ENCODE measurements at places on chromosomes 2 and 18.

- DNase-seq: no peak
Observed at GRCh38 chr2:100483895-100484294, 13.6 kb downstream of the NMS start.

DNA sequence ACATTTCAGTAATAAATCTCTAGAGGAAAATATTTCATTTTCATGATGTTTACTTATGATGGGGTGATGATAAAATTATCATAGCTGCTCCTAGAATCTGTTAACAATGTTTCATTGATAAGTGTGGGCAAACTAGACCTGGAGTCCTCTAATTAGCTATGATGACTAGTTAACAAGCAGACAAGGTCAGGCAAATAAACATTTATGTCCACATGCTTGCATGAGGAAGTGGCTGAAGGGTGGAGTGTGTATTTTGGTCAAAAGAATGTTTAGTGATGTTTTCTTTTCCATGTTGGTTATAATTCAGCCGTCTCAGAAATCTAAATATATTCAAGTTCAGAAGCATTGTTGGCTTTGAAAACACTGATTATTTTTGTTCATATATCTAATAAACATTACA lies 99.9 kb upstream of the FN1 start:
- no peak for DNase-seq

- DNase-seq: no peak
Observed at GRCh38 chr2:152418688-152419087, 83.7 kb downstream of the FMNL2 start.

DNA sequence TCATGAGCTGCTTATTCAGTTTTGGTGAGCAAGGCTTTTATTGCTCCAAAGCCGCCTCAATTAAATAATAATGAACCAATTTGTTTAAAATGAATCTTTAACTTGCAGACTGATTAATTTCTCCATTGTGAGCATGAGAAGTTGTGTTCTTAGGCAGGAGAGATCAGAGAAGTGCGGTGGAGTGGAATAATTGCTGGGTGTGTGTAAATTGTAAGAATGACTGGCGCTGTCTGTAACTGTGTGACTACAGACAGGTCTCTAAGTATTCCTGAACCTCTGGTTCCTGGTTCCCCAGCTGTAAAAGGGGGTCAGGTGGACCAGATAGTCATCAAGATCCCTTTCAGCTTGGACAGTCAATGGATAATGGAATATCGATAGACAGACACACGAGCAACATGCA lies 98.0 kb upstream of the EFEMP1 start:
- DNase-seq: no peak

- peak; percentile 13 for DNase-seq
Observed at GRCh38 chr18:56748698-56749268, 97.6 kb downstream of the WDR7 start.

GRCh38 chr2:150931451-150931850 lies 330.2 kb downstream of the RBM43 start:
- no peak for DNase-seq

DNA sequence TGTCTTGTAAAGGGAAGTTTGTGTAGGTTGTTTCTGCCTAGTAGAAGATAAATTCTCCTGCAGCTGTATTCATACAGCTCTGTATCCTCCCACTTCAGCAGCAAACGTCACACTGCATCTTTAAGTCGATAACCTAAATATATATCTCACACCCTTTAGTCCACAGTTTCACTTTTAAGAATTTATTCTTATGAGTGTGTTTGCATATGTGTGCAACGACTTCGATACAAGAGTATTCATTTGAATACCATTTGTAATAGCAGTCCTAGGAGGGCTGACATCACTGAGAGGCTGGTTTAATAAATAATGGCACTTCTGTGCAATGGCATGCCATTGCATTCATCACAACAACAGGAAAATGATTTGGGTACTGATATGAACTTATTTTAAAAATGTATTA lies 63.8 kb upstream of the MSH6 start:
- DNase-seq: no peak

GRCh38 chr2:164456619-164457018 lies 164.7 kb downstream of the GRB14 start:
- DNase-seq: no peak

DNA sequence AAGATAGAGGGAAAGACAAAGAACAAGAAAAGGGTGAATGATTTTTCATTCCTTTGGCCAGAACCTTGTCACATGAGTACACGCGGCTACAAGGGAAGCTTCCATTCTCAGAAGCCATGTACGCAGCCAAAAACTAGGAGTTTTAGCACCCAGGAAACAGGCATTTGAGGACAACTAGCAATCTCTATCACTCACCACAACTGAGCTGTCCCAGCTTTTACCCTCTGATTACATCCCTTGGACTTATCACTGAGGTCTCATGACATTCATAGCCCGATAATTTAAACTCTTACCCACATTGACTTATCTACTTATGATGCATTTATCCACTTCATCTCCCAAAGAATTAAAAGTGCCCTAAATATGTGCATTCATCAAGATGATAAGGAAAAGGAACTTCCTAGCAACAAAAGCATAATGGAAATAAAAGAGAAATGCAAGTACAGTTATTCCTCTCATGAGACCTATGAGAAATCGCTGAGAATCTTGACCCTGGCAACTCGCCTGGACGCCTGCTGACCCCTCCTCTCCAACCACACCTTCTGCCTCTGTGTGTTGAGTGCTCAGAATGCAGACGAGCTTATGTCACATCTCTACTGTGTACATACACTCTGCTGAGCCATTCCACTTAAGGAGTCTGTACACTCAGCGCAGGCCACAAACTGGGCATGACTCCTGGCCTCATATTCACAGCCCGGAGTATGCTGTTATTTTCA lies 28.7 kb upstream of the MFSD6 start:
- no peak for DNase-seq

DNA sequence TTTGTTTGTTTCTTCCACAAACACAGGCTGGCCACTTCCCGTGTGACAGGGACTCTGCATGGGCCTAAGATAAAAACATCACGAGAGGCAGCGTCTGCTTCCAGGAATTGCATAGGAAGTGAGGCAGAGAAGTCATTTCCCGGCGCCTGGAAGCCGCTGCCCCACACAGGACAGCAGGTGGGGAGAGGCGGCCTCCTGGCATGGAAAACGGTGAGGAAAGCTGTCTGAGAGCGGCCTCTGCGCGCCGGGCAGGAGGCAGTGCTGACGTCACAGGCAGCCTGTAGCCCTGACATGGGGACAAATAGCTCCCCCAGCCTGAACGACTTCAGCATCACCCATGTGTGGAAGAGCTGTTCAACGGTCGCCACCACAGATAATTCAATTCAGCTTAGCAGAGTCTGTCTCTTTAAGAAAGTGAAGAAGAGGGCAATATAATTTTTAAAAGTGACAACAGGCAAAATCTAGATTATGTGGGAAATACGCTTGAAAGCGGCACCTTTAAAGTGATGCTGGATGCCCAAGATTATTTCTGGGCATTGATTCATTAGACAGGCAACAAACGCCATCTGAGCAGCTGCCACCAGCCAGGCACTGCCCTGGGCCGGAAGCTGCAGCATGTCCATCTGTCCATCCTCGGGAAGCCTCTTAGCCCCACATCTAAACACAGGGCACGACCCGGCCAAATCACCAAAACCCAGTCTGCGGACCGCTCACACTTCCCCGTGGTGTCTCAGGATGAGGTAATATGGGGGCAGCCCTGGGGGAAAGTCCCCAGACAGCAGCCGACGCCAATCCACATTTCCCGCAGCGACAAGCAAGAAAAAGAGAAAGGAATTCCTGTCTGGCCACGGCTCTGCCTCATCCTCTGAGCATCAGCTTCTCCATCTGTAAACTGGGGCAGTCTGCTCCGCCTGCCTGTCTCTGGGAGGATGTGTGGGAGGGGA lies 138.9 kb downstream of the PXDN start:
- DNase-seq: no peak

DNA sequence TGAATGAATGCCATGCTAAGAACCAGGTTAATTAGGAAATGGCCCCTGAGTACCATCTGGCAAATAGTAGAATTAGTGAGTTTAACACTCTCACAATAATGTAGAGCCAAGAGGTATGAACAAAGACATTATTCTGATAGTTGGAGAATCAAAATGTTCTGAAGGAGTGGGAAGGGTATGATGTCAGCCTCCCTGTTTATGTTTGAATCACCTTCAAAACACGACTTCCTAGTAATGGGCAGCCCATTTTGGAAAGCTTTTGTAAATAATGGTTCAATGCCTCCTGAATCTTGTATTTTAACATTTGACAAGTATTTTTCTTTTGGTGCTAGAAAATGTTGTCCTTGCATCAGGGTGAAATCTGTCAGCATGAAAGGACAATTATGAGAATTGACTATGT lies 108.3 kb downstream of the DSEL start:
- DNase-seq: no peak

DNA sequence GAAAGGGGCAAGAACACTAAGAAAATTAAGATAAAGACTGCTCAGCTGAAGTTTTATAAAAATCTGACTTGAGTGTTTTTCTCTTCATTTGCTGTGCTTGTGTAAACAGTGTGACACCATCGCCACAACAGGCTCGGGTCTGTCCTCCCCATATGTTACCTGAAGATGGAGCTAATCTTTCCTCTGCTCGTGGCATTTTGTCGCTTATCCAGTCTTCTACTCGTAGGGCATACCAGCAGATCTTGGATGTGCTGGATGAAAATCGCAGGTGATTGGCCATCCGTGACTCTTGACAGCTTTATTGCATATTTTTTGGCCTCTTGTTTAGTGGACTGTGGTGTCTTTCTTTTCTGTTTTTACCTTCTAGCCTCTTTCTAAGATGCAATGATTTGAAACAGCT lies 22.1 kb downstream of the MFF start:
- DNase-seq: no peak

- DNase-seq: no peak
Observed at GRCh38 chr2:101608408-101609310, 88.8 kb upstream of the MAP4K4 start.

DNA sequence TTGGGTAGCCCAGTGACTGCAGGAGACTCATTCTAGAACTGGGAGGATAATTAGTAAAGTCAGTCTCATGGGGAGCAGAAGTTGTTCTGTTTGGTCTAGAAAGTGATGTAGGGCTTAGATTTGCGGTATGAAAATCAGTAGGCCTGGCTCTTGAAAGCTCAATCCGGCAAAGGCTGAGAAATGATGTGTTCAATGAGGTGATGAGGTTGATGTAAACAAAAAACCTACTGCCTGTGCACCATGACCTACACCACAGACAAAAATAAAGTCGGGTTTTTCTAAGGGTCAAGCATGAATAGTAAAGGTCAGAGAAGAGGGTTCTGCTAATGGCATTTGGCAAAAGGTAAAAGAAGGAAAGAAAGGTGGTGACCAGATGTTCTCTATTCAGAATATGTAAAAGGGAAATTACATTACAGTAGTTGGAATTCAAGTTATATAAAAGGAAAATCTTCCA lies 80.8 kb upstream of the COL5A2 start:
- no peak for DNase-seq

GRCh38 chr2:77018219-77018618 lies 504.0 kb downstream of the LRRTM4 start:
- no peak for DNase-seq

GRCh38 chr2:96083064-96083939 lies 33.1 kb downstream of the ADRA2B start:
- no peak for DNase-seq

DNA sequence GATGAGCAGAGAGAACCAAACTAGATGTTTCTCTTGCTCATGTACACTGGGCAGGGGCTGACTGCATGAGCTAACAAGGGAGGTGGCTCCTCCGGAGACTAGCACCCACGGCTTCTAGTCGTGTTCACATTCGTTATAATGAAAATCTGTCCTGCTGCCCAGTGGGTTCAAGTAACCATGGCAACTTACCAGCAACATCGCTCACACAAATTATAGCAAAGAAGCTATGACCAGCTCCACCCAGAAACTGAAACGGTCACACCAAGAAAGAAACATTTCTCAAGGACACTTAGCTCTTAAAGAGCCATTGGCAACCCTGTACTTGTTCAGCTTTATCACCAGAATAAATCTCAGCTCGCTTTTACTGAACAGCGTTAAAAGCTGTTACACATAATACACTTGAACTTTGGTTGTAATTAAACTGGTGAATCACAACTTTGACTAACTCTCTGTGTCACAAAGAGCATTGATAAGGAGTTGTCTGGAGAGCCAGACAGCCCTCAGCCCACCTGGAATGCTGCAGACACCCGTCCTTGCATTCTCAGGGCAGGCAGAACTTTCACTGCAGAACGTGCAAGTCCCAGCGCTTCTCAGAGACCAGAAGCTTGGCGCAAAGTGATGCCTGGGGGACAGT lies 141.2 kb downstream of the PID1 start:
- DNase-seq: no peak

DNA sequence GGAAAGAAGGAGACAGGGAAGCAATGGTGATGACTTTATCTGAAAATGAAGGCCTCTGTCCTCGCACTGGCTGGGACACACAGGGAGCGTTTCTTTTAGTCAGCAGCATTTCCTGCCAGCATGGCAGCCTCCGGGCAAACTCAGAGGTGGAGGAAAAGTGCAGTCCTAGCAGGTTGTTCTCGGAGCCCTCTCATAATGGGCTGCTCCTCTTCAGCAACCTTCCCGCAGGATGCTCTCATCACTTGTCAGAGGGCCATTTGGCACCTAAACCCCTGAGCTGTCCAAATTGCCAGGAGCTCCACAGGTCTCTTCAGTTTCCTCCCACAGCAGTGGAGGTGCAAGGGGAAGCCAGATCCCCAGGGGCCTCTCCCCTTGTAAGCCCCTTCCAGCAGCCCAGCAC lies 6.2 kb downstream of the STK39 start:
- no peak for DNase-seq

Measured in HuH-7 (cell line).